ENCODE measurements at places on chromosomes 12 and 14.

DNA sequence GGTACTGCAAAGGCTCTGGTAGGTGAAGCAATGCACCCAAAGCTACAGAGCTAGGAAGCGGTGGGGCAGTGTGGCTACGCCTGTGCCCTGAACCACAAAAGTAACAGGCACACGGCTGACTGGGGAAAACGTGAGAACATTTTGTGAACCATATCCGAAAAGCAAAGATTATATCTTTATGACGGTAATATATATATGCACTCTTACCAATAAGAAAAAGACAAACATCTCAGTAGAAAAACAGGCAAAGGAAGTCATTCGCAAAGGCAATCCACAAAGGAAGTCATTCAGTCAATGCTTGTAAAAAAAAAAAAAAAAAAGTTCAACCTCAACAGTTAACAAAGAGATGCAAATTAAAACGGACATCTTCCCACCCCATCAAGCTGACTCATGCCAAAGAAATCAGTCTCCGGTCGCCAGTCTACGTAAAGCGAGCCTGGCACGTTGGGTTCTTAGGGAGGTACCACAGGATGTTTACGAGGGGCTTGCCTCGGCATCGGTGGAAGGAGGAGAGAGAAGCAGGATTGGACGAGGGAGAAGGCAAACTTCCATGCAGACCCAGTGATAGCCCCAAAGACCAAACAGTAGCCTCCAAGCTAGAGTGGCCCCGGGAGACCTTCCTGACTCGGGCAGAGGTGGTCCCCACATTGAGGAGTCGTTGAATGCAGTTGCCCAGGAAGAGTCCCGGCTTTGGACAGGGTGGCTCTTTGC lies 39.4 kb upstream of the PPP2R5C start:
- DNase-seq: peak; percentile 48

- no peak for DNase-seq
Observed at GRCh38 chr12:51171884-51172514, 936 bp downstream of the TFCP2 start.

- DNase-seq: no peak
Observed at GRCh38 chr14:69896972-69897371, 17.8 kb downstream of the SMOC1 start.

GRCh38 chr12:70983692-70984091 lies 63.2 kb upstream of the PTPRR start:
- DNase-seq: no peak

GRCh38 chr12:41683023-41683422 lies 461.7 kb downstream of the GXYLT1 start:
- no peak for DNase-seq

- no peak for DNase-seq
Observed at GRCh38 chr12:57320639-57321038, 69.7 kb upstream of the STAC3 start.

DNA sequence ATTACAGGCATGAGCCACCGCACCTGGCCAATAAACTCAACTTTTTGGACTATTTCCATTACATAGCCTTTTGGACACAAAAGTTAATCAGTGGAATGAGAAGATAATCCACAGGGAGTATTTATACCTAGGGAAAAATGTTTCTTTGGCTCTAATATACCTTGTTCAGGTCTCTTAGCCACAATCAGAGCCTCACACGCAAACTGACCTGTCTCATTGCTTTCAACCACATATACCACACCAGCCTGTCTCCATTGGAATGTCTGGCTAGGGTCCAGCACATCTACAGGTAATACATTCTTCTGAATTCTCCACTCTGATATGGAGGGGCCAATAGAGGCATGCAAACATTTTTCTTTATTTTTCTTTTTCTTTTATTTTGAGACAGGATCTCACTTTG lies 3.8 kb upstream of the RBMS2 start:
- no peak for DNase-seq

- no peak for DNase-seq
Observed at GRCh38 chr12:51108136-51108535, 24.7 kb upstream of the CSRNP2 start.

DNA sequence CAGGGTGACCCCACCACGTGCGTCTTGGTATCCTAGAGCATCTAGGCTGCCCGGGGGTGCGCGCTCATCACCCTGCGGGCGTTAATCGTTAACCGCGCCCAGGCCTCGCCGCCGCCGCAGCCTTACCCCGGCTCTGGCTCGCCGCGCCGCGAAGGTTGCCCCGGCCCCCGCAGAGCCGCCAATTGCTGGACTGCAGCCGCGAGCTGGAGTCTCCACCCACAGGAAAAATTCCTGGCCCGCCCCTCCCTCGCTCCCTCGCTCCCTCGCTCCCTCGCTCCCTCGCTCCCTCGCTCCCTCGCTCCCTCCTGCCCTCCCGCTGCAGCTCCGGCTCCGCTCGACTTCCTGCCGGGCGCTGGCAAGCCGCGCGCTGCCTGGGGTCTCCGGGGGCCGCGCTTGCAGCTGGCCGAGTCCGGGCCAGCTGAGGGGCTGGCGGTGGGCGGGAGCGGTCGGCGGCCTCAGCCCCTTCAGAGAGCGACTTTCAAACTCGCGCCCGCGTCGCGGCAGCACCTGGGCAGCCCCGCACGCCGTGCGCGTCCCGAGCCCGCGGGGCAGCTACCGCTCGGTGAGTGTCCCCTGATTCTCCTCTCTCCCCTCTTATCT lies at the start of gene PLEKHG3:
TSS of gene PLEKHG3 (plus strand) at position 282 of the 600 bp plus-strand sequence. CDS start 23,208 bp downstream, outside the sequence.
- DNase-seq: peak; percentile 87

DNA sequence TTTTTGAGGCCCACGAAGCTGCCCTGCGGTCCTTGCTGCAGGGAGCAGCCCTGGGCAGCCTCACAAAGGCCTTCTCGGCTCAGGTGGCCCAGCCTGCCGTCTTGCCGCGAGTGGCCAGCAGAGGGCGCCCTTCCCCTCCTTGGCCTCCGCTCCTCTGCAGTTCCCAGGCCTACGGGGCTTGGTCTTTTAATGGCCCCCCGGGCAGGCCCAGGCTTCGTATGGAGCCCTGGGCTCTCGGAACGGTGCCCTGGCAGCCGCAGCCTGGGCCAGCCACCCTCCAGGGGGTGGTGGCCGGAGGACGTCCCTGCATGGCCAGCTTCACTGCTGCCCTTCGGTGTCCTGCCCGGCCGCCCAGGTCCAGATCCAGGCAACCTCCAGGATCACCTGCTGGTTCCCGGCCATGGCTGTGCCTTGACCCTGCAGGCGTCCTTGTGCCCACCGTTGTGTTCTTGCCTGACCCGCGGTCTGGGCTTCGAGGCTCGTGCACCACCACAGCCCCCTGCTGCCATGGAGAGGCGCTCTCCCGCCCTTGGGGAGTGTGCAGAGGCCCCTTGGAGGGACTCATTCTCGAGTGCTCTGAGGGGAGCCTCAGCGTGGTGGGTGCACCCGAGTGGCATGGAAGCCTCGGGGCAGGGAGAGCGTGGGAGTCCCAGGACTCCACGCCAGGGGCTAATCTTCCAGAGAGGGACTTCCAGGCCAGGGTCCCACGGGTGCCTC lies 9.4 kb downstream of the ASPG start:
- peak; percentile 55 for DNase-seq

- DNase-seq: no peak
Observed at GRCh38 chr14:68663385-68664076, 129.3 kb downstream of the ZFP36L1 start.

- no peak for DNase-seq
Observed at GRCh38 chr12:48281811-48282210, 68.9 kb downstream of the ZNF641 start.

DNA sequence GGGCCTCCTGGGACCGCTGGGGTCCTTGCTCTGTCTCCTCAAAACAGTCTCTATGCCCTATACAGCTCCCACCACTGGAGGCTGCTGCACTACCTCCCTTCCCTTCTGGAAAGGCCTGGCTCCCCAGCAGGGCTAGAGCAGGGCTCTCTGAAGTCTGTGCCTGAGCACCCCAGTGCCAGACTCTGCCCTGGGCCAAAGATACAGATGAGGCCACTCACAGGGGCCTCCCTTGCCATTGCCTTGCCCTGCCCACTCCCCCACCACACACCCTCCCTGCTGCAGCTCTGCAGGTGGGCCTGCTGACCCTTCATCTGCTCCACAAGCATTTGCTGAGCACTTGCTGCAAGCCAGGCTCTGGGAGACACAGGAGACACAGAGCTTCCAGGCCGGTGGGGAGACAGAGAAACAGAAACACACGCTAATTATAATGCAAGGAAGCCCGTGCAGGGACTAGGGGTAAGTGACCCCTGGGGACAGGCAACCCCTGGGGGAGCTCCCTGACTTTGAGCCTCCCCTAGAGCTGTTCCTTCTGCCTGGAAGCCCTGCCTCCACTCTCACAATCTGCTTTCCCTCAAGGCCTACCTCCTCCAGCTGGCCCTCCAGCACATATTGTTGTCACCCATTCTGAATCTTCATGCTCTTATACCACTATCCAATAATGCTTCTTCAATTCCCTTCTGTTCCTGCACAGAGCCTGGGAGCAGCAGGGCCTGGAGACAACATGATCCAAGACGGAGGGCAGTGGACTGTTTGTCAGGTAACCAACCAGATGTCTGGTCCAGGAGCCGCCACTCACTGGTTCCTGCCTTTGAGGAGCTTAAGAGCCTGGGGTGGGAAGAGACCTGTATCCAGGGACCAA lies 32.6 kb upstream of the PNMA1 start:
- no peak for DNase-seq

- DNase-seq: no peak
Observed at GRCh38 chr14:70008284-70009262, 129.4 kb downstream of the SMOC1 start.

DNA sequence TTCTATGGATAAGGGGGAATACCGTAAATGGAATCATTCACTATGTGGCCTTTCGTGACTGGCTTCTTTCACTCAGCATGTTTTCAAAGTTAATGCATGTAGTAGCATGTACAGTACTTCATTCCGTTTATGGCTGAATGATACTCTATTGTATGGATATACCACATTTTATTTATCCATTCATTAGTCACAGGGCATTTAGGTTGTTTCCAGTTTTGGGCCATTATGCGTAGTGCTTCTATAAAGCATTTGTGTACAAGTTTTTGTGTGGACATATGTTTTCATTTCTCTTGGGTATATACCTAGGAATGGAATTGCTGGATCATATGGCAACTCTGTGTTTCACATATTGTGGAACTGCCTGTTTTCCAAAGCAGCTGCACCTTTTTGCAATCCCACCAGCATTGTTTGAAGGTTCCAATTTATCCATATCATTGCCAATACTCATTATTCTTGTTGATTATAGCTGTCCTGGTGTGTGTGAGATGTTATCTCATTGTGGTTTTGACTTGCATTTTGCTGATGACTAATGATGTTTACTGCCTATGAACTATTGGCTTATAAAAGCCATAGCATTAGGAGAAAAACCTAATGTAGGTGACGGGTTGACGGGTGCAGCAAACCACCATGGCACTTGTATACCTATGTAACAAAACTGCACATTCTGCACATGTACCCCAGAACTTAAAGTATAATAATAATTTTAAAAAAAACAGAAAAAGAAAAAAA lies 45.5 kb downstream of the ATF7IP start:
- no peak for DNase-seq

- no peak for DNase-seq
Observed at GRCh38 chr12:92810370-92810769, 107.6 kb downstream of the PLEKHG7 start.
